Tibial nerve (tissue), 4 donors: ENCODE measurements at places on chromosomes 12 and 14. TPM values are rescaled to one million over a fixed set of nuclear protein-coding genes. Genes with fewer than 3 reads are reported as not detected.

The GPRC5D gene
- total RNA-seq = not detected

The ASCL4 gene
- 0.22 TPM for total RNA-seq

The OVCH1 gene
- total RNA-seq = not detected

The CDCA3 gene
- total RNA-seq = 19.4 TPM

The SP1 gene
- total RNA-seq = 62.0 TPM

The TAS2R31 gene
- 17.3 TPM for total RNA-seq

The SERPINA12 gene
- not detected for total RNA-seq

The GALNT16 gene
- 9.6 TPM for total RNA-seq

The PAPLN gene
- total RNA-seq = 231 TPM

The LYZ gene
- 20.4 TPM for total RNA-seq

The C1QL4 gene
- not detected for total RNA-seq

The IAPP gene
- not detected for total RNA-seq

The DEPDC4 gene
- total RNA-seq = not detected

The SYT1 gene
- 10.3 TPM for total RNA-seq

The CBLN3 gene
- 6.9 TPM for total RNA-seq

The DYNC1H1 gene
- total RNA-seq = 607 TPM

The CCDC175 gene
- not detected for total RNA-seq

The SPX gene
- 1.6 TPM for total RNA-seq

The DCN gene
- total RNA-seq = 1,578 TPM

The CLEC4A gene
- total RNA-seq = 2.2 TPM

The GRIP1 gene
- 3.0 TPM for total RNA-seq

The NOP9 gene
- total RNA-seq = 18.8 TPM
